ENCODE measurements at places on chromosomes 1 and 21.
A peak's percentile ranks its signal among the peaks of the same experiment; 100 is the strongest.

- no peak for DNase-seq
Observed at GRCh38 chr1:226098870-226099835, 36.6 kb downstream of the H3-3A start.

- no peak for DNase-seq
Observed at GRCh38 chr1:215567491-215568298, 591 bp downstream of the KCTD3 start.

DNA sequence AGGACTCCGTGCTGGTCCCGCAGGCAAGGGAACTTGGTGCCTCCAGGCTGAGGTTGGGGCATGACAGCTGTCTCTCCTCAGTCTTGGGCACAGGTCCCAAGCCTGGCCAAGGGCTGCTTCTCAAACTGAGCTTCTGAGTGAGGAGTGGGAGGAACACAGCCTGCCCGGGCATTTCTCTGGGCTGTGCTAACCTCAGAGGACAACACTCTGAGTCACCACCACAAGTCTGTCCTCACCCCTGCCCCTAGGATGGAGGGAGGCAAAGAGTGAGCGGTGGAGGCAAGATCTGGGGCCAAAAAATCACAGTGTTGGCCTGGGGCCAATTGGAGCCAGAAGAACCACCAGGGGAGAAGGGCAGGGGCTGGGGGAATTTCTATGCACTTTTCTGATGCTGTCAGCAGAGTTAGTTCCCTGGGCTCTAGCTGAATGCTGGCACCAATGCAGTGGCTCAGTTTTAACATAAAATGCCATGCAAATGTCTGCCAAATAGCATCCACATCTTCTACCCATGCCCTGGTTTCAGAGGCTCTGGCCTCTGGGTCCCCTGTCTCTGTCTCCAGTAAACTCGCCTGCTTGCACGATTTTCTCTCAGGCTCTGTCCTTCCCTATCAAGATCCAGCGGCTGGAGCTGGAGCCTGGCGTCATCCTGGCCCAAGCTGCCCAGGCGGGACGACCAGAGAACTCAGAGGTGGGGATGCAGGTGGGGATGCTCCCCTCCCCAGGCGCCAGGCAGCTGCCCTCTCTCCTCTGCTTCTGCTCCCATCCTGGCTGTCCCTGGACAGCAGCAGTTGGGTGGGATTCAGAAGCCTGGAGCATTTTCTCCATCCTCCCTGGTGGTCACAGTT, 11.0 kb upstream of the CDK18 start:
- DNase-seq: no peak

GRCh38 chr1:169941982-169942830, 48.5 kb upstream of the SCYL3 start:
- DNase-seq: no peak

- DNase-seq: no peak
Observed at GRCh38 chr1:94463765-94464330, 45.7 kb downstream of the ABCD3 start.

GRCh38 chr1:231626535-231626950, at the start of gene DISC1:
DISC1 (plus strand) TSS chr1:231626790; CDS start chr1:231626868, 78 bp downstream.
- DNase-seq: peak; percentile 45

DNA sequence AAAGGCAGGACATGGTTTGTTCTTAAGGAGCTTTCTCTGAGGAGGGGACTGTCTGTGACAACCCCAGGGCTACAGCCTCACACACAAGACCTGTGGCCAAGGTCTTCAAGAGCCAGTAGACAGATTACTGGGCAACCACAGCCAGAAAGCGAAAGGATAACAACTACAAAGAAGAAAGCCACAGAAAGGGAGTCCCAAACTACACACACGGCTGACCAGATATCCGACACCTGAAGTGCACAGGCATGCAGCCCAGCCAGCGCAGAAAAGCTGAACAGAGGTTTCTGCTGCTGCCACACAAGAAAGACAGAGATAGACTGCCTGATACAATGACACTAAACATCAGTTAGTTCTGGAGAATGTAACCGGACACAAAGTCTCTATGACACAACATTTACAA, 21.4 kb upstream of the NADK start:
- DNase-seq: no peak

GRCh38 chr1:16918371-16918770, 3.4 kb upstream of the CROCC start:
- no peak for DNase-seq

GRCh38 chr1:174656409-174657059, 208.8 kb downstream of the GPR52 start:
- DNase-seq: no peak
